Right lung (tissue), 10 donors: ENCODE measurements at places on chromosomes 11 and 22.

DNA sequence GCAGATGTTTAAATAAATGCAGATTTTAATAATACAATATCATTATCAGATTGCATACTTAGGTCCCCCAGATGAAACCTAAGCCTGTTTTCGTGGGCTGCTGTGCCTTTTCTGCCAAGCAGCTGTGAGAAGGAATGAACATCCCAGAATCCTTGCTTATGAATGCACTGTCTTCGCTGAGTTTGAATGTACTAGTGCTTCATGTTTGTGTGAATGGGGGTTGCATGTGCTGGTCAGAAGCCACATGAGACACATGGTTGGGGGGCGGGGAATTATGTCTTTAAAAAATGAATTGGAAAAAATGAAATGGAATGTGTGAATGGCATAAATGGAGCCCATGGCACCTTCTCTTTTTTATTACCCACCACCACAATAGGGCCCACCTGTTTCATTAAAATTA lies 125.4 kb upstream of the HSD17B12 start:
- DNase-seq: no peak

DNA sequence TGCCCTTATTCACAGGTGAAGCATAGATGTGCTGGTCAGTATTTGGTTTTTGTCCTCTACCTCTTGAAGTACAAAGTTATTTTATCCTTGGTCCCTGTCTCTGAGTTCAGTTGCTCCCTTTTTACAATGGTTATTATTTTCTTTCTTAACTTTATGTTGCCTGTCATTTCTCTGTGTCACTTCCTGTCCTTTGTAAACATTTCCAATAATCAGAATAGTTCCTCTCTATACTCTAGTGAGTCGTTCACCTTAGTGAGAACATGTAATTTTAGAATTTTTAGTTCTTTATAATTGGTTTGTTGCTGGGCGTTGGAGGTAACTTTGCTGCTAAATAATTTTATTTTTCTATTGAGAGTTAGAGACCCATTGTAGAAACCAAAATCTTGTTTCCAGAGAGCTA lies 16.0 kb downstream of the CSTPP1 start:
- no peak for DNase-seq

DNA sequence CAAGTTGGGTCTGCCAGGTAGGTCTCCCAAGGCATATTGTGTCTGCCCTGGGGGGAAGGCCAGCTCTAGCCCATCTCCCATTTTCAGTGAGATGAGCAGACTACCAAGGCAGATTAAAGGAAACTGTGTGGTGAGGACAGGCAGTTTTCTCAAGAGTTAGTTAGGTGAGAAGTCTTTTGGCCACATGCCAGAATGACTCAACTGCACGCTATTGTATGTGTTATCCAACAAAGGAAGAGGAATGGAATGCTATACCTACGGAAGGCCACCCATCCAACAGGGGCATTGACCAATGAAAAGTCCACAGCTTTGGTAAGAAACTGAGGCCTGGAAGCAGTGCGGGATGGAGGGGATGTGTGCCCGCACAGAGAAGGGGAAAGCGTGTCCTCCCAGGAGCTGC lies 941.7 kb downstream of the NTM start:
- no peak for DNase-seq

GRCh38 chr22:17537155-17537554 lies 26.1 kb upstream of the SLC25A18 start:
- DNase-seq: no peak

DNA sequence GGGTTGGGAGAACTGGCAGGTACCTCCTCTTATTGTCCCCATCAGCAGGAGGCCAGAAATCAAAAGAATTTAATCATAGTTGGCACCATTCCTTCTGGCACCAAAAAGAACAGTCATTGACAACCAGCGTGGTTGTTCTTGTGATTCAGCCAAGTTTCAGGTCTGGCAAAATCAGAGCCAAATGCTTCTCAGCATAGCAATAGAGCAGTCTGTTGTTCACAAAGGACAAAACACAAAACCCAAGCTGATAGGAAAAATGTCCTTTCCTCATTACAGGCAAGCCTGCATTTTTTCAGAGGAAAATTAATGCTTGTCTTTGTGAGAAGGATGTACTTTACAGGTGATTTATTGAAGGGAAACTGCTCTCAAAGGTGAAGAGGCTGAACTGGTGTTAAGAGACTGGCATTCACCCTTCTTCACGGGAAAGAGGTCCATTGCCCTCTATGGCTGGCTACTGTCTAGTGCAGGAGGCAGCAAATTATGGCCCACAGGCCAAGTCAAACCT lies 241.8 kb upstream of the ARHGAP42 start:
- no peak for DNase-seq

GRCh38 chr22:31346255-31346732 lies at the start of gene PATZ1:
PATZ1 (minus strand) TSS chr22:31346346; CDS start chr22:31345602, 744 bp downstream.
- DNase-seq: peak; percentile 85

DNA sequence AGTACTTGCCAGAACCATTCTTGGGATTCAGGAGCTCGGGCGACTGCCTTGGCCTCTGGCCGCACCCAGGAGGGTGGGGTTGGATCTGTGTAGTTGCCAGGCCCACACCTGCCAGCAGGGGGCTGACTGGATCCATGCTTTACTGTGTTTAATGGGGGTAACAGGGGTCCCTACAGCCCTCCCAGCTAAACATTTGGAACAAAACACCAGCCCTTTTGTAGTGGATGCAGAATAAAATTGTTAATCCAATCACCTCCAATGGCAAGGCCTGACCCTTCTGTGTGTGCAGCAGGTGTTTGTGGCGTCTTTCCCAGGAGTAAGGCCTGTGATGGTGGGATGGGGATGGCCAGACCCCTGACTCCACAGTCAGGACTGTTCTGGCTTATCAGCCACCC lies 22.5 kb downstream of the SUN2 start:
- DNase-seq: no peak

DNA sequence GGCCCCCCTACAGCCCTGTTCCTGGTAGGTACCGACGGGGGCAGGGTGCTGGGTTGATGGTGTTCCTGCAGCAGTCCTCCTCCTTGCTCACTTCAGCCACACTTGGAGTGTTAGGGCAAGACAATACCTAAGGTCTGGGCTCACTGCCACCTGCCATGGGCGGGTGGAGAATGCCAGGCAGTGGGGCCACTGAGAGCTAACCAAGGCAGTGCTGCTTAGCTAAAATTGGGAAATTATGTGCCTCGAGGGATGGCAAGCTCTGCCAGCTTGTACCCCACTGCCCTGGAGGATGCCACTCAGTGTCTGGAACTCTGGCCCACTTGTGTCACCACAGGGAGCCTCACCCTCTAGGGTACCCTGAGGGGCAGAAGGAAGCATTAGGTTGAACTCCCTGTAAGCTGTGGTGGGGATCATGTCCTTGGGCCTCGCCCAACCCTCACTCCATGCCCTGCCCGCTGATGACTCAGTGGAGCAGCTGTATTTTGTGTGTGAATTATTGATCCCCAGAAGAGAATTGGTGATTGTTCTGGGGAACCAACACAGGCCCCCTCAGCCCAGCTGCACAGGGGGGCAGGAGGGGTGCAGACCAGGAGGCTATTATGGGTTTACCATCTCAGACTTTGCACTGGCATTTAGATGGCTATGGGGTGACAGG lies 17.7 kb downstream of the PHLDB1 start:
- DNase-seq: no peak

- no peak for DNase-seq
These were observed 60.6 kb downstream of the NXPE2 start for GRCh38 chr11:114738954-114739353.

- DNase-seq: no peak
These were observed 1.0 kb downstream of the RIC3 start for GRCh38 chr11:8167796-8168195.

- no peak for DNase-seq
These were observed 17.9 kb downstream of the ARHGEF12 start for GRCh38 chr11:120354068-120354467.

GRCh38 chr11:84408946-84409411 lies 1122.8 kb upstream of the CCDC90B start:
- no peak for DNase-seq

DNA sequence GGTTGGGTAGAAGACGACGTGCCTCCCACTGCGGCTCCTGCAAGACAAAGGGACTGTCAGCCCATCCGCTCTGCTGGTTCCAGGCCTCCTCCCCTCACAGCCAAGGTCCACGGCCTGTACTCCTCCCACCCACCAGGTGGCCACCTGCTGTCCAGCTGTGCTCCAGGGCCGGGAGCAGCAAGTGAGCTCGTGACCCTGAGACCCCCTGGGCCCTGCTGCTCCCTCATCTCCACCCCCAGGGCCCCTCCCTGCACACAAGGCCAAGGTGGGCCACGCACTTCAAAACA lies 27.4 kb downstream of the TSPAN4 start:
- DNase-seq: no peak

- no peak for DNase-seq
These were observed 86.0 kb downstream of the DENND5A start for GRCh38 chr11:9179141-9179540.

GRCh38 chr11:79062814-79063762 lies 377.7 kb downstream of the TENM4 start:
- no peak for DNase-seq

GRCh38 chr11:121544956-121545355 lies 92.2 kb upstream of the SORL1-AS1 start:
- no peak for DNase-seq

- no peak for DNase-seq
These were observed 94.8 kb downstream of the TEAD1 start for GRCh38 chr11:12768726-12769673.

- DNase-seq: no peak
These were observed 820.5 kb downstream of the BRD1 start for GRCh38 chr22:49007013-49007653.

- no peak for DNase-seq
These were observed 415.9 kb downstream of the ETS1 start for GRCh38 chr11:128171506-128171905.

DNA sequence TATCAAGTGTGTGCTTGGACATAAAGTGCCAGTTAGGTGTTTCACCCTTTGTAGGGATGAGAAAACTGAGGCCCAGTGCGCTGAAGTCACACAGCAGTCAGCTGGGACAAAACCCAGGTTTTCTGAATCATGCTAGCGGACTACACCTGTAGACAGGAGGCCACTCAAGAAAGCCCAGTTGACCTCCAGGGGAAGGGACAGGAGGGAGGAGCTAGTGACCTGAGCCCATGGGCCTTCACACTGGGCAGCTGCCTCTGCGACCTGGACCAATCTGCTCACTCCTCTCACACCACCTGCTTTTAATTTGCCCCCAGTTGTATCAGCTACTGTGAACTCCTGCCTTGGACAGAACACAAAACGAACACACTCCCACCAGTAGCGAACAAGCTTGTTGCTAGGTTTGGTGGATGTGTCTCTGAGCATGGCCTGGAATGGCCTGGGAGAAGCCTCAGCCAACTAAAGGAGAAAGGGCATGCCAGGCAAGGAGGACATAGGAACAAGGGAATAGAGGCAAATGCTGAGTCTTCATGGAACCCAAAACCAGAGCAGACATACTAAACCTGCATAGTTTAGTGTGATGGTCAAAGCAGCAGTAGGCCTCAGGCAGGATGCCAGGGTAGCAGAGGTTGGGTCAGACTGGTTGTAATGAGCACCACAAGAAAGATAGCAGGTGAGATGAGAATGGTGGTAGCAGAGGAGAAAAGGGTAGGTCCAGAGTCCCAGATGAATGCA lies 7.2 kb downstream of the LMO1 start:
- DNase-seq: no peak

DNA sequence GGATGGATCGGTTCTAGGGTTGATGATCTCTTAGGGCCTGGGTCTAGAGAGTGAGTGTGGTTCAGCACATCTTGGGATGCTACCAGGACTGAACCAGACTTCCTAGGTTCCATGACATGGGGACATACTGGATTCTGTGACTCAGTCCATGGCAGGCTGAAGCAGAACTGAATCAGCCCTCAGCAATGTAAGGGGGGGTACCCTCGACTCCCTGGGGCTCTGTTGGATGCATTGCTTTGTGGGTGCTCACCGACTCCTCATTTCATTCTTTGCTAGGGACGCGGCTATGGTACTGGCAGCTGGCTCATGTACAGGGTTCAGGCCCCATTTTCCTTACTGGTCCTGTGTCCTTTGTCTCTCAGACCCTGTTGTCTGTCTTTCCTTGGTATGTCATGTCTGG lies 733 bp upstream of the GRAMD1B start:
- DNase-seq: no peak

- no peak for DNase-seq
These were observed 100.5 kb downstream of the TTC17 start for GRCh38 chr11:43459246-43459645.

- no peak for DNase-seq
These were observed 4.4 kb downstream of the GAS2 start for GRCh38 chr11:22670830-22671229.

GRCh38 chr11:27701355-27702105 lies 1.3 kb upstream of the BDNF start:
- DNase-seq: no peak
